ENCODE measurements at places on chromosomes 1 and 21. TPM values are rescaled to one million over a fixed set of nuclear protein-coding genes. Genes with fewer than 3 reads are reported as not detected.

KLHDC7A gene
- not detected for total RNA-seq

LCE1E gene
- not detected for total RNA-seq

RAB3B gene
- total RNA-seq, result 7.2 TPM

SPRR2E gene
- not detected for total RNA-seq

S100A7A gene
- not detected for total RNA-seq

CLCNKA gene
- total RNA-seq, result under 0.01 TPM

UBXN10 gene
- total RNA-seq, result 0.33 TPM

MFAP2 gene
- 16.2 TPM for total RNA-seq

NTMT2 gene
- total RNA-seq, result not detected

PDPN gene
- total RNA-seq, result 7.4 TPM

SLC50A1 gene
- 61.1 TPM for total RNA-seq

BPNT1 gene
- 23.8 TPM for total RNA-seq

ANGPTL3 gene
- not detected for total RNA-seq

RIIAD1 gene
- not detected for total RNA-seq

UBQLN4 gene
- total RNA-seq, result 8.7 TPM

CFHR1 gene
- total RNA-seq, result 0.50 TPM

LRRC7 gene
- not detected for total RNA-seq

FCRLB gene
- 0.77 TPM for total RNA-seq

EFCAB14 gene
- total RNA-seq, result 35.3 TPM
